ENCODE measurements at places on chromosomes 12 and 14.
A peak's percentile ranks its signal among the peaks of the same experiment; 100 is the strongest.

DNA sequence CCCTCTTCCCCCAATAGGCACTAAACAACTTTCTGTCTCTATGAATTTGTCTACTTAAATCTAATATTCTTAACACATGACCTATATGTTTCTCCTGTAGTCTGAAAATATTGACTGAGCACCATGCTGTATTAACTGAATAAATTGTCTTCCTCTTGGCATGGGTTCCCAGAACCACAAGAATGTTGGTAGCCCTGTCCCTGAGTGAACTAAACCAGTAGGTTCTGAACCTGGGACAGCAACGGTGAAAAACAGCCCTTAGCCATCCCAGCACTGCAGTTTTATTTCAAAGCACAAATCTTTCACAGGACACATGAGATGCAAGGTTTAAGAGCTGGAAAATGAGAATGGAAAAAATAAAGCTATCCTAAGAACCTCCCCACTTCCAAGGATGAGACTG is 20.4 kb upstream of the HSP90B1 start:
- DNase-seq = no peak

GRCh38 chr14:61718039-61718438 is 22.7 kb downstream of the HIF1A start:
- DNase-seq = no peak

GRCh38 chr12:123391546-123392343 is 7.8 kb downstream of the KMT5A start:
- DNase-seq = no peak

DNA sequence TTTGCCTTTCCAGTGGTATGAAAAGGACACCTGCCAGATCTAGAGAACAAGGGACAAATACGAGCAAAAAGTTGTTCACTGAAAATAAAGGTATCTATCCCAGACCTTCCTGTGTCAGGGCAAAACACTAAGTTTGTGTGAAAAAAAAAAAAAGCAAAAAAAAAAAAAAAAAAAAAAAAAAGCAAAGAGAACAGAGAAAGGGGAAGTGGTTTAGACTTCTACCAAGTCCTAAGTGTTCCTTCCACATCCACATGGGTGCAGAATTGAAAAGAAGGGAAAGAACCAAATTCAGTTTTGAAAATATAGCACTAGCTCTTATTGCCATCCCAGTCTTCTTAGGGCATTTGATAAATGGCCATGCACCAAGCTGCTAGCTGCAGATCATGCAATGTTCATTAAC is 41.7 kb downstream of the ZCRB1 start:
- DNase-seq = no peak

DNA sequence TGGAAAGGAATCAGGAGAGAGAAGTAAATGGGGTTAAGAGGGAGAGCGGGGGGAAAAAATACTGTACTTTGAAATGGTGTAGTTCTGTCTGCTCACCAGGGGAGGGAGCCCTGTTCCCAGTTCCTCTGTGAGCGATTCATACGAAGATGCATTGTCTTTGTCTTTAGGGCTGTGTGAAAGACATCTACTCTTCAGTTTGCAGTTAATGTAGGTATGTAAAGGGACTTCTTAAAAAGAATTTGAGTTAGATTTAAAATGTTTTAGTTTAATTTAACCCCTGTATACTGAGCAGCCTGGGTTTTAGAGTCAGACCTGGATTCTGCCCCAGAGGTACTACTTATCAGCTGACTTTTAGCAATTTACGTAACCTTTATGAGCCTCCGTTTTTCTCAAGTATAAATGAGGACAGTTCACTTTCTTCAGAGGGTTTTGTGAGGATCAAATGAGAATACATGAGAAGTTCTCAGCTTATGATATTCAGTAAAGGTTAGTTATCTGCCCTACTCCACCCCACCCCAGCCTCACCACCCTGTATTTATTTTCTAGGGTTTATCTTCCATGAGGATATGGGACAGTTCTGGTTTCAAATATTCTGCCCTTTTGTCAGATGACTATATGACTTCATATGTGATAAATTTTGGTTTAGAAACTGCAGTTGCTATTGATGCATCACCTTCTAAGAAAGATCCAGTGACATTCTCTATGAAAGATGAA is 82.5 kb upstream of the EVL start:
- peak; percentile 43 for DNase-seq

- DNase-seq = no peak
Measured at GRCh38 chr14:20476776-20477175, 7.6 kb downstream of the PNP start.

DNA sequence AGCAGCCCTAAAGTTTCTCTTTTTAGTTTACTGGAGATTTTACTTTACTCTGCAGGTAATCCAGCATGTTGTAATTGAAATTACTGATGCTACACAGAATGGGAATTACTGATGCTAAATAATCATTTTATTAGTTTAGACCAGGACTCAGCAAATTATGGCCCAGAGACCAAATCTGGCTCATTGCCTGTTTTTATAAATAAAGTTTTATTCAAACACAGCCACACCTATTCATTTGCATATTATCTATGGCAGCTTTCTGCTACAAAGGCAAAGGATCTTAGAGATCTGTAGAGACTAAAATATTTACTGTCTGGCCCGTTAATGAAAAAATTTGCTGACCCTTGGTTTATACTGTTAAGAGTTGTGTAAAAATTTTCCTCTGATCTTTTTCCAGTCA is 216.1 kb downstream of the FUT8 start:
- no peak for DNase-seq

DNA sequence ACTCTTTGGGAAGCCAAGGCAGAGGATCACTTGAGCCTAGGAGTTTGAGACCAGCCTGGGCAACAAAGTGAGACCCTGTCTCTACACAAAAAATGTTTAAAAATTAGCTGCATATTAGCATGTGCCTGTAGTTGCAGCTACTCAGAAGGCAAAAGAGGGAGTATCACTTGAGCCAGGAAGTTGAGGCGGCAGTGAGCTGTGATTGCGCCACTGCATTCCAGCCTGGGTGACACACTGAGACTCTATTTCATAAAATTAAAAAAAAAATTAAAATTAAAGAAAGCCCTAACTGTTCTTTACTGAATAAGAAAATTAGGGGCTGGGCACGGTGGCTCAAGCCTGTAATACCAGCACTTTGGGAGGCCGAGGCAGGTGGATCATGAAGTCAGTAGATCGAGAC is 27.0 kb downstream of the SENP1 start:
- no peak for DNase-seq

- DNase-seq = no peak
Measured at GRCh38 chr12:102234599-102234998, 37.0 kb upstream of the PMCH start.

- no peak for DNase-seq
Measured at GRCh38 chr14:81137316-81137715, 83.4 kb downstream of the GTF2A1 start.

- DNase-seq = no peak
Measured at GRCh38 chr14:57383125-57383745, 7.2 kb upstream of the NAA30 start.

GRCh38 chr14:81669308-81669707 is 135.7 kb upstream of the SEL1L start:
- DNase-seq = no peak

- no peak for DNase-seq
Measured at GRCh38 chr14:73662487-73662943, 17.7 kb downstream of the DNAL1 start.

DNA sequence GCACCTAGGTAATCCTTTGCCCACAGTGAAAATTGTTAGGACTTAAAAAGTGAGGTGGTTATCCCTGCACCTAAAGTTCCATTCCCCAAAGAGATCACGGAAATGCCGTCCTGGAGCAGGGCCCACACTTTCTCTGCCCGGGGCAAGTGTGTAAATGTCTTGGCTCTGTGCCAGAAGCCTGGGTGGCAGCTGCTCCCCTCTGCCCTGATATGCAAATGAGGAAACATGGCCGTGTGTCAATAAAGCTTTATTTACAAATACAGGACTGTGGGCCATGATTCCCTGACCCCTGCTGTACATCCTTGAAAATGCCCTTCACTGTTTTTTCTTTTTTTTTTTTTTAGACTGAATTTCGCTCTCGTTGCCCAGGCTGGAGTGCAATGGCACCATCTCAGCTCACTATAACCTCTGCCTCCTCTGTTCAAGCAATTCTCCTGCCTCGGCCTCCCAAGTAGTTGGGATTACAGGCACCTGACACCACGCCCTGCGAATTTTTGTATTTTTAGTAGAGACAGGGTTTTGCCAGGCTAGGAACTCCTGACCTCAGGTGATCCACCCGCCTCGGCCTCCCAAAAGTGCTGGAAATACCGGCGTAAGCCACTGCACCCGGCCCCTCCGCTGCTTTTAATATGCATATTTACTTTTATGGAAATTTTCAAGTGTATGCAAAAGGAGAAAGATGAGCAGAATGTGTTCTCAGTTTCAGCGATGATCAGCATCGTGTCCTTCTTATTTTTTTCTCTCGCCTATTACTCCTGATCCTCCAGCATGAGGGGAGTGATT is 75.5 kb downstream of the GALNT9 start:
- no peak for DNase-seq

DNA sequence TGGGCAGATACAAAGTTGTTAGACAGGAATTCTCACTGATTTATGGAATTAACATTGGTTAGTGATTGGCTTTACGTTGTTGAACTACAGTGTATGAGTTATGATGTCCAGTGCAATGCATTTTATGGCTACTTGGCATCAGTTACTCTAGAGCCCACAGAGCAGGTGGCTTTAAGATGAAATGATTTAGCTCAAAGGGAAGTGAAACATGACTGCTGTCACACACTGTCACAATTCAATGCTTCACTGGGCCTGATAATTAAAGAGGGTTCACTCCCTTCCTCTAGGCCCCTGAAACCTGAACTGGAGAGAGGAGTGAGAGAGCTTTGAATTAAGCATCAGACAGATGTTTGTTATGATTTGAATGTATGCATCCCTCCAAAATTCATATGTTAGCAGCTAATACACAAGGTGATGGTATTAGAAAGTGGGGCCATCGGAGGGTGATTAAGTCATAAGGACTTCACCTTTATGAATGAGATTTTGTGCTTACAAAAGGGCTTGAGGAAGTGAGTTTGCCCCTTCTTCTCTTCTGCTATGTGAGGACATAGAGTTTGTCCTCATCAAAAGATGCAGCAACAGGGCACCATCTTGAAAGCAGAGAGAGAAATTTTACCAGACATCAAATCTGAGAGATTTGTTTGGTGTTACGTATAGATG is 175.8 kb upstream of the GRIN2B start:
- no peak for DNase-seq

DNA sequence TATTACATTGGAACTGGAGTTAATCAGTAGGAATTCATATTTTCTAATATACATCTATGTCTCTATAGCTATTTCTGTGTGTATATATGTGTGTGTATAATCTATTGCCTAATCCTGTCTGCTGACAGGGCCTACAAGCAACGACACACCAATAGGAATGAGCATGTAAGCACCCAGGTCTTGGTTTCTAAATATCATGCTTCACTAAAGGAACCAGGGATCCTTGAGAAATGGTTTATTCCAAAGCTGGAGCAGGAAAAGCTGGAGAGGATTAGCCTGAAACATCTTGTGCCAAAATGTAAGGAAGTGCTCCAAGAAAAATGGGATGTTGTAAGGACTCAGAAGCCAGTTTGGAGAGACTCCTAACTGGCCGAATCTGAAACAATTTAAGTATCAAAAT is 29.3 kb upstream of the LGALS3 start:
- DNase-seq = no peak

DNA sequence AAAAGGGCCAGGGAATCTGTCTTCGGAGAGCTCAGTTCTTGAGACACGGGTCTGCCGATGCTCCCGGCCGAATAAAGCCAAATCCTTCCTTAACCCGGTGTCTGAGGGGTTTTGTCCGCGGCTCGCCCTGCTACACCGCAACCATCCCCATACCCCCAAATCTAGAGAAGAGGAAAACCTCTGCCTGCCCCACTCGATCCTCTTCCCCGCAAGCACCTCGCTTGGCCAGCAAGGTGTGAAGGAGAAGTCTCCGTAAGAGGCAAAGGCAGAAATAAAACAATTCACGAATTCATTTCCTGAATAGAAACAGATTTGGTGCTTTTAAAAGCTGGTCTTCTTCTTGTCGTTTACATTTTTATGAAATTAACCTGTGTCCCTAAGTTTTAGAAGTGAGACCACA is 67.3 kb upstream of the GALNT9 start:
- DNase-seq = no peak

DNA sequence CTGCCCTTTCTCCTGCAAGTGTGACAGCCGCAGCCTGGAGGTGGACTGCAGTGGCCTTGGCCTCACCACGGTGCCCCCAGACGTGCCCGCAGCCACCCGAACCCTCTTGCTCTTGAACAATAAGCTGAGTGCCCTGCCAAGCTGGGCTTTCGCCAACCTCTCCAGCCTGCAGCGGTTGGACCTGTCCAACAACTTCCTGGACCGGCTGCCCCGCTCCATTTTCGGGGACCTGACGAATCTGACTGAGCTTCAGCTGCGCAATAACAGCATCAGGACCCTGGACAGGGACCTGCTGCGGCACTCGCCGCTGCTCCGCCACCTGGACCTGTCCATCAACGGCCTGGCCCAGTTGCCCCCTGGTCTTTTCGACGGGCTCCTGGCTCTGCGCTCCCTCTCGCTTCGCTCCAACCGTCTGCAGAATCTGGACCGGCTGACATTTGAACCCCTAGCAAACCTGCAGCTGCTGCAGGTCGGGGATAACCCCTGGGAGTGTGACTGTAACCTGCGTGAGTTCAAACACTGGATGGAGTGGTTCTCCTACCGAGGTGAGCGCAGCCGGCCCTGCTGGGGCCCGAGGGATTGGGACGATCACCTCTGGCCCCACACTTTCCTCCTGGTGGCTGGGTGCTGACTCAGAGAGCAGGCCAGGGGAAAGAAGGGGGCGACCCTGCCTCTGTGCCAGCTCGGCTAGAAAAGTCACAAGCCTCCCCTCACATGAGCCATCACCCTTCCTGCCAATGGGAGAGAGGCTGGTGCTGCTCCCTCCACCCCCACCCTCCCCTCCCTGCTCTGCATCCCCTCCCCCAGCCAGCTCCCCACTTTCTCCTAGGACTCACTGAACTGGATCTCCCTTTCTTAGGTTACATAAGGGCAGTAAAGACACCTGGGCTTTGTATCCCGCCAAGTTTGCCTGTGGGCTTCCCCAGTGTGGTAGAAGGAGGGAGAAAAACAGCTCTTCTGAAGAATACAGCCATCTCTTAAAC is 10.9 kb downstream of the LRTM2 start:
- DNase-seq = no peak

DNA sequence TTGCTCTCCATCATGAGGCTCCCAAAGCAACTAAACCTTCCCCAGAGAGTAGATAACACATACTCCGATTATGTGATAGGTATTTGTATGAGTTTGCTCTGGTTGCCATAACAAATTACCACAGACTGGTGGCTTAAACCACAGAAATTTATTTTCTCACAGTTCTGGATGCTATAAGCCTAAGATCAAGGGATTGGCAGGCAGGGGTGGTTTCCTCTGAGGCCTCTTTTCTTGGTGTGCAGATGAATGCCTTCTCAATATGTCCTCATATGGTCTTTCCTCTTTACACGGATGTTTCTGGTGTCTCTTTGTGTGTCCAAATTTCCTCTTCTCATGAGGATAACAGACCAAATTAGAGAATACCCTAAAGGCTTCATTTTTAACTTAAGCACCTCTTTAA is 285.8 kb upstream of the GRIP1 start:
- DNase-seq = no peak

DNA sequence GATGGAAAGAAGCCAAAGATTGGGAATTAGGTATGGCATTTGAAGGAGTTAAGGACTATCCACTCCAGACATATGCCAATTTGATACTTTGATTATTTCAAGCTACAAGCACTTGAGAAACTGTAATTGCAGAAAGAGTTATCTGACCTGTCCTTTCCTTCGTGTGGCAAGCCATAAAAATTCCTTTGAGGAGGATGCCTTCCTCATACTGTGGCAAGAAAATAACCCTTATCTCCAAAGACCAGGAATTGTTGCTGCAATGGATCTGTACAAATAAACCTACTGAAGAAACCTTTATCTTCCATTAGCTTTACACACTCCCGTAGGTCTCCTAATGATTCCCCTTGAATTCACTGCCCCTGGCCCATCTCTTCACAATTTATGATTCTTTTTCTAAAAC is 165.1 kb upstream of the AMIGO2 start:
- no peak for DNase-seq
